ENCODE measurements at places on chromosomes 1 and 21.
A peak's percentile ranks its signal among the peaks of the same experiment; 100 is the strongest.

DNA sequence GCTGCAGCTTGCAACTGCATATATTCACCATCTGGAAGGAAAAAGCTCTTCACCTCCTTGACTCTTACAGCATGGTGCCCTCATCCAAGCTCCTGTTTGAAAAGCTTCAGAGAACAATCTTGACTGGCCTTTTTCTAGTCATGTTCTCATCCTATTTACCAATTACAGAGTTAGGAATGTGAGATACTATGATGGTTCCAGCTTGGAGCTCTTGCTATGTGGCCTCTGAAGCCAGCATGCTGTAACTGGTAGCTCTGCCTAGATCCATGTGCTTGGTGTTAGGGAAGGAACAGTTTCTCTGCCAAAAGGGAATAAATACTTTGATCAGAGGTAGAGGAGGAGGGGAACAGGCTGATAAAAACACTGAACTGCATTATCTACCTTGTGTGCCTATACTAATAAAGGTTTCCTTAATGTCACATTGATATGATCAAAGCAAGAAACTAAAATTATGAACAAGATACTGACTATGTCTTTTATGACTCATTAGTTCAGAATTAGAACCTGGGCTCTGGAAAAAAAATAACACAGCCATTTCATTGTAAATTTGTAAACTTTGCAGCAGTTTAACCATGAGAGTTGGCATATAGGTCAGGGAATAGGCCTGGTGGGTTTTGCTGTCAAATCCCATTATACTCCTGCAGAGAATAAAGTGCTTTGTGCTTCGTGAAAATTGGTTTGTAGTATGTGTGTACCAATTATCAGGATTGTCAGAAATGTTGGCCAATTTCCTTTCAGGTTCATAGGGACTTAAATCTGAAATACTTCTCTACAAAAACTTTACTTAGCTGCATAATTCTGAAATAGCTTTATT, 92.7 kb downstream of the LEPR start:
- no peak for DNase-seq

GRCh38 chr1:182784556-182785171, 4.9 kb upstream of the NPL start:
- no peak for DNase-seq

DNA sequence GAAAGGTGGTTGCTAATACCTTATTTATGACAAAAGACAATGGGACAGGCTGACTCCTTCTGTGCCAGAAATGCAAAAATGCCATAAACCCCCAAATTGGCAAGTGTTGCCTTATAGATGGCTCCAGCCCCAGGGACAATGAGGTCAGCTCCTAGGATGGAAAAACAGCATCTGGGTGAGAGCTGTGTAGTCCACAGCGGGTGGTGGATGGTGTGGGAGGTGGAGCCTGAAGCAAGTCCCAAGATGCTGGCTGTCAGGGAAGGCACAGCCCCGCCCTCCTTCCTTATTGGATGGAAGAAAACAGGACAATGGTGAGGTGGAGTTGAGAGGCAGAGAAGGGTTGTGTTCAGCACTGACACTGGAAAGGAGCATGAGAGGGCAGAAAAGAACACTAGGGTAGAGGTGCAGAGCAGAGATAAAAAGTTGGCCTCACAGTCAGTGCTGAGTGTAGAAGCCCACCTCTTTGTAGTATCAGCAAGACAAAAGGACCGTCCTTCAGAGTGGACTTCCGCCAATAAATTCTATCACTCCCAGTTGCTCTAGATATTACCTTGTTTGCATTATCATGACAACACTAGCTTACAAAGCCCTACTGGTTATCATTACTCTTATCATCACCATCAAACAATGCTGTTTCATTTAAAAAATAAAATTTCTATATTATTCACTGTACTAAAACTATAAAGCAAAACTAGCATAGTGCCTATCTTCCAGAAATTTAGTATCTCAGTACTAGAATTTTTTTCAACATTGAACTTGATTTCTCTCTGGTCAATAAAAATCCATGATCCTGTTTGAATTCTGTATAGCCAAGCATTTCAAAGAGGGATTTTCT, 3.7 kb upstream of the SDE2 start:
- no peak for DNase-seq

DNA sequence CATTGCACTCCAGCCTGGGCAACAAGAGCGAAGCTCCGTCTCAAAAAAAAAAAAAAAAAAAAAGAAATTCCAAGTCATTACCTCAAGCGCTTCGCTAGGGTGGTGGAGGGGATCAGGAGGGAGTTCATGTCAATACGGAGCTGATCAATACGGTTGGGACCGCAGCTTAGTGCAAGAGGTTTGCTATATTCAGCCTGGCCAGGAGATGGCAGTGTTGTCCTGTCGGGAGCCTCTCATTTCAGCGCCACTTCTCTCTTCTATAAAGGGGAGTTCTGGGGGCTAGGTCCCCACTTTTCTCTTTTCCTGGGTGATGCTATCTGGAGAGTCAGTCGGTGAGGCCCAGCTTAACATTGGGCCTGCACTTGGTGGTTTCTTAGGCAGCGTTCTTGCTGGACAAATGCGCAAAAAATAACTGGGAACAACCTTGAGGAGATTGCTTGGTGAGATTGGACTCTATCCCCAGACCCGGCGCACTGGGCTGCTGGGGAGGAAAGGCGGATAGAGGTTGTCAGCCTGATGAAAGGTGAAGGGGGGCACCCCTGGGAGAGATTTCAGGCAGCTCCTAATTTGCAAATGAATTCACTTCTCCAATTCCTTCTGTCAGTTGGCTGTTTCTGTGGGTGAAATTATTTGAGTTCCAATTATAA, 40.4 kb downstream of the KIAA0040 start:
- DNase-seq, result peak; percentile 39

- no peak for DNase-seq
Measured at GRCh38 chr1:226717256-226717909, 21.7 kb downstream of the ITPKB start.

- DNase-seq, result no peak
Measured at GRCh38 chr1:91768120-91768519, 117.8 kb downstream of the TGFBR3 start.

All from effector memory CD4-positive, alpha-beta T cell (primary cell).